ENCODE measurements at places on chromosomes 2 and 18. TPM values are rescaled to one million over a fixed set of nuclear protein-coding genes. Genes with fewer than 3 reads are reported as not detected.

DNA sequence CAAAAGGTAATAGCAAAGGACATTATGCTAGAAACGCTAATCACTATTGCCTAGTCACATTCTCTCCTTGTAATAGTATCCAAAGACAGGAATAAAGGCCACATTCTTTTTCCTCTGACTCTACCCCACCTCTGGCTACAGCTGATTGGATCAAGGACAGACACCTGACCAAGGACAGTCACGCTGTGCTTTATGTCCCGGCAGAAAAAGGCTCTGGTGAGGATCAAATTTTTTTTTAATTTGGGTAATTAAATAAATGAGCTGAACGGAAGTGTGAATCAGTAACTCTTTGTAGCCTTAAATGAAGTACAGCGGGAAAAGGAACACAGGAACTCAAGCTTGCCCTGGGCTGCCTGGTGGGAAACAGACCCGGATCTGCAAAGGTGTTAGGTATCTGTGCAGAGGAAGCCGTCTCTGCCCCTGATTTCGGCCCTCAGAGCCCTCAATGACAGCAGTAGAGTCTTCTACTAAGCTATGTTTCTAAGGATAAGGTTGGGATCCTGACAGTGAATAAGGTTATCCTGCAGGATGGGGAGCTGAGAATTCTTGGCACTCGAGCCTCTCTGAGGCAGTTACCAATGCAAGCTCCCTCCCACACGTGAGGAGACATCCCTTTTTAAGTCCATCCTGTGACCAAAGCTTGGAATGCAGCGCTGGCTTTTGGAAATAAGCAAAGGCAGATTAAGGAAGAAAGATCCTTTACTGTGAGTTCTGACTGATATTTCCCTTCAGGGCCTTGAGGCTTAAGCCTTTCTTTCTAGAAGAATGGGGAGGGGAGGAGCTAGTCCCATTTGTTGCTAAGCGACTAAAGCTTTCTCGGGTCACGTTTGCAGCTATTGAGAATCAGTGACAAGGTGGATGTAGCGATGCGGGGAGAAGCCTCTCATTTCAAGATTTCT, 37.8 kb upstream of the IKZF2 start:
- no peak for DNase-seq

GRCh38 chr18:77262643-77263465, 13.2 kb downstream of the GALR1 start:
- no peak for DNase-seq

- DNase-seq = no peak
Observed at GRCh38 chr2:236758406-236758805, 188.8 kb downstream of the ACKR3 start.

- no peak for DNase-seq
Observed at GRCh38 chr2:3516831-3517230, 2.5 kb downstream of the ADI1 start.

DNA sequence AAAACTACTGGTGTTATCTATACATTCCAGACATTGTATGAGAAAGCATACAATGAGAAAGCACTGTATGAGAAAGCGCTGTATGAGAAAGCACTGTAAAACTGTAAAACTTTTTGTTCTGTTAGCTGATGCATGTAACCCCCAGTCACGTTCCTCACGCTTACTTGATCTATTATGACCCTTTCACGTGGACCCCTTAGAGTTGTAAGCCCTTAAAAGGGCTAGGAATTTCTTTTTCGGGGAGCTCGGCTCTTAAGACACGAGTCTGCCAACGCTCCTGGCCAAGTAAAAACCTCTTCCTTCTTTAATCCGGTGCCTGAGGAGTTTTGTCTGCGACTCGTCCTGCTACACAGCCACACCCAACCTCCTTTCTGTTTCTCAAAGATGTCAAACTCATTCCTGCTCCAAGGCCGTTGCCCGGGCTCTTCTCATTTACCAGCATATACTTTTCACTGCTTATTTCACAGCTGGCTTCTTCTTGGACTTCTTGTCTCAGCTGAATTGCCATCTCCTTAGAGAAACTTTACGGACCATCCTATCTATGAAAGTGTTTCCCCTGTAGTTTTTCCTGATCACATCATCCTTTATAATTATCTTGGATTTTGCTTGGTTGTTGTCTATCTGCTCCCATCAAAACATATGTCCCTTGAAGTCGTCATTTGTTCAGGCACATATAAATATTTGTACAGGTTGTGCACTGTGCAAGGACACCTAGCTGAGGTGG, 29.8 kb upstream of the YES1 start:
- no peak for DNase-seq

The EMILIN2 gene
- 0.64 TPM for total RNA-seq

The ANKRD30BL gene
- not detected for total RNA-seq

The SERPINB12 gene
- total RNA-seq = not detected
